ENCODE measurements at places on chromosomes 6 and 20.

DNA sequence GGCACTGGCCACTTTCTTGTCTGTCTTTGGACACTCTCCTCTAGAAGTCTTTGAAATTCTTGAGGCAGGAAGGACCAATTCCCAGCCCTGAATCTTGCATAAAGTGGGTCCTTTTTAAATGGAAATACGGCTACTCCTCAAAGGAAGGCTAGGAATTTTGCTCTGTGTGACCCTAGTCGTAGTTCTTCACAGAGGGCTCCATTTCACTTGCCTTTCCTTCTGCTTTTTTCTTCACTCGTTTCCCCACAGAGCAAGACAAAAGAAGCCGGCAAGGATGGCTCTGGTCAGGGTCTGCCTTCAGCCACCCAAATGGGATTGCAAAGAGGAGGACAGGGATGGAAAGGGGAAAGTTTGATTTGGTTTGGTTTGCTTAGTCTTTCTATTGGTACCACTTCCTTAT is 25.8 kb downstream of the HLA-E start:
- no peak for DNase-seq

DNA sequence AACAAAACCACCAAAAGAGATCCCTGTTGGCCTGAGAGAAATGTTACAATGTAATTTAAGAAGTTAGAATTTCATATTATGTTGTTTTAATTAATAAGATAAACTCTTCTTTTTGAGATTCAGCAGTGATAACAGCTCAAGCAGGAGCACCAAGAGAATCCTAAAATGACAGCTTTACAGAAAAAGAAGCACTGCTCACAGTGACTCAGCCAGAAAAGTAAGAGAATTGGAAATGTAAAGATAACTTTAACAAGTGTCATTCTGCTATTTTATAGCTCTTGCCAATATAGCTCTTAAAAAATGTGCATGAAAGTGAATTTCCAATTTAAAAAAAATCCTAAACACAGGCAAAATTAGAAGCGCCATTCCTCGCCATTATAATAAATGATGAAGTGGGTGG is 111.3 kb downstream of the UBE3D start:
- DNase-seq = peak; percentile 58

GRCh38 chr20:3158968-3159431 is 665 bp downstream of the FASTKD5 start:
- no peak for DNase-seq

- no peak for DNase-seq
Measured at GRCh38 chr20:16955971-16956370, 207.8 kb downstream of the OTOR start.

DNA sequence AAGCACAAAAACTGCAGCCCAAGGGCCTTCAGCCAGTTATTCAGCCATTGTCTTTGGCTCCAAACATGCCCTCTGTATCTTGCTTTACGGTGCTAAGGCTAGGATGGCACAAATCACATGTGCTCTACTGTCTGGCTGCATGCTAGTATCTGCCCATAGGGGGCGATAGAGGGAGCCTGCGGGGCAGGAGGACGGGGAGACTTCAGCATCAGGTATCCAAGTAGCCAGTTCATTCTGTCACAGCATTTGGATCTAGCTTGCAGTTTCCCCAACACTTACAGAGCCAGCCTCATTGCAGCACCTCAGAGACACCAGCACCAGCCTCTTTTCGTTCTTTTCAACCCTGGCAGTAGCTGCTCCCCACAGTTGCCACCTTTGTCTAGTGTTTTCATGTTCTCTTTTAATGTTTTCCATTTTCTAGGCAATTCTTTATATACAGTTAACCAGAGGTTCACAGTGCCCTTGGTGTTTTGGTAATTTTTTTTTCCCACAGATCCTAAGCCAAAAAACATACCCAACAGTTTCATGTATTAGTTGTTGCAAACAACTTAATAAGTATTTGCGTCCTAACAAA is 705.9 kb downstream of the PTPRT start:
- DNase-seq = peak; percentile 7

DNA sequence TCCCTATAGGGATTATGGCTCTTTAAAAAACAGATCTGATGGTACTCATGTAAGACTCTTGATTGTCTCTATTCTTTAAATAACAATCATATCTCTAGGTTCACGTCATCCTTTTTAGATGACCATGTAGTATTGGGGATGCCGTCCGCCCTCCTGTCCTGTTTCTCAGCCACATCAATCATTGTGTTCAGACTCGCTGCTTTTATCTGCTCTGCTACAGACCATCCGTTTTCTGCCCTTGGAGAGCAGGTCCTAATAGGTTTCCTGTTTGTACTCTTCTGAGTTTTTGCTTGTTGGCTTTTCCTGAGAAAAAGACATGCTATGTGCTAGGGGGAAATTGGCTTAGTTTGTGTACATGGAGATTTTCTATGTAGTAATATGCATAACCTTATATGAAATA is 76.8 kb downstream of the SASH1 start:
- no peak for DNase-seq

- peak; percentile 41 for DNase-seq
Measured at GRCh38 chr6:11404838-11405237, 132.7 kb upstream of the TMEM170B start.

GRCh38 chr20:32458837-32459220 is 100.7 kb downstream of the ASXL1 start:
- no peak for DNase-seq

DNA sequence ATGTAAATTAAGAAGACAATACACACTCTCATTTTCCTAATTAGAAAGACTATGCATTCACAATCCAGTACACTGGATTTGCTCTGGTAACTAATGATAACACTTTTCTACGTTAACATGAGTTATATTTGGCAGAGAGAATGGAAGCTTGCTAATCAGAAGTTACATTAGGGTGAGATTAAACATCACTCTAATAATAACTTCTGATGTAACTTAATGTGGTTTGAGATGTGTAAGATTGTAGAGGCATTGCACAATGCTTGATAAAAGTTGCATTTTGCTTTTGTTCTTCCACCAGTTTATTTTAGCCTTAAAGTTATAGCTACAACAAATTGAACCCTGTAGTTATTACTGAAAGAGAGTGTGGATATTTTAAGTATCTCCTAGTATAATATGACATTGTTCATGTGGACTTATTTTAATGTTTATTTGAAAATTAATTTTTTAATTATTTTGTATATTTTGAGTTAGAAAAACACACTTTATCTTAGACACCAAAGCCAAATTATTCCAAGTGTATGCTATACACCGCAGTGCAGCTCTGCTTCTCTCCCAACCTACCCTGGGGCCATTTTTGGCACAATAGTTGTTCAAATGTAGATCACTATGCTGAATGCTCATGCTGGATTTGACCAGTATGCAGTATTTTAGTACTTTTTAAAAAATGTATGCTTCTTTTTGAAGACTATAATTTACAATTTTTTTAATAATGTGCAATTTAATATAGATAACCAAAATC is 143.2 kb downstream of the SLC16A10 start:
- no peak for DNase-seq

GRCh38 chr20:9912290-9912689 is 73.4 kb upstream of the PAK5 start:
- DNase-seq = no peak

DNA sequence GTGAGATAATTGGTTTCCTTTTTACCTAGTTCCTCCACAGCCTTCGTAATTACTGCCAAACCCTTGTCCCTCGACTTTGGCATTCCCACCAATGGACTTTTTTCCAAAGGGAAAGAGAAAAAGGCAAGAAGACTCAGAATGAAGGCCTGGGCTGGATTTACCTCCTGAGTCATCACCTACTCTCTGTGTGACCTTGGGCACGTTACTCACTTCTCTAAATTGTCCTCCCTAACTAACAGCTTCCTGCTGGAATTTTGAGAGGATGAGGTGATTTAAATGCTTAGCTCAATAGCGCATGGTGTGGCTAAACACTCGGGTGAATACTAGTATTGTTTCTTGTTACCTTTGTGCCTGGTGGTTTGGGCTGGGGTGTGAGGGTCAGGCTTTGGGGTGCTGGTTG is 146.6 kb downstream of the DHX35 start:
- DNase-seq = no peak

GRCh38 chr6:146679386-146679785 is 80.6 kb downstream of the ADGB start:
- DNase-seq = peak; percentile 9

GRCh38 chr6:43782764-43783513 is 12.9 kb downstream of the VEGFA start:
- DNase-seq = no peak

- no peak for DNase-seq
Measured at GRCh38 chr20:9839626-9840025, 750 bp upstream of the PAK5 start.

- no peak for DNase-seq
Measured at GRCh38 chr20:45905505-45906079, 6.4 kb downstream of the PLTP start.

GRCh38 chr6:84243240-84243639 is 15.8 kb upstream of the CEP162 start:
- DNase-seq = no peak

GRCh38 chr20:57450931-57451330 is 59.7 kb downstream of the RBM38 start:
- no peak for DNase-seq

DNA sequence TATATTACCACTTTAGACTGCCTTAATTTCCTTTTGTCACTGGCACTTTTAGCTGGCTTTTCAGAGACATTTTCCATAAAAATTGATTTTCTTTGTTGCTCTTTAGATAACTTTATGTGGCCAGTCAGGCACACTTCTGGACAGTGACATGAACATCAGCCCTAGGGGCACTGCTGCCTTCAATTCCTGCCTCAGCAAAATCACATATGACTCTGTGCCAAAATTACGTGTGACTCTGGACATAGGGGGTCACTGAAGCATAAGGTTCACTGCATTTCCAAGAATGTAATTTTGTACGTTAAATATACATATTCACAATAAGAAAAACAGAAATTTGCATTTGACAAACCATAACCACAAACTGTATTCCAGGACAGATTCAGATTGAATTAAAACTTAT is 66.5 kb downstream of the ESF1 start:
- DNase-seq = no peak

DNA sequence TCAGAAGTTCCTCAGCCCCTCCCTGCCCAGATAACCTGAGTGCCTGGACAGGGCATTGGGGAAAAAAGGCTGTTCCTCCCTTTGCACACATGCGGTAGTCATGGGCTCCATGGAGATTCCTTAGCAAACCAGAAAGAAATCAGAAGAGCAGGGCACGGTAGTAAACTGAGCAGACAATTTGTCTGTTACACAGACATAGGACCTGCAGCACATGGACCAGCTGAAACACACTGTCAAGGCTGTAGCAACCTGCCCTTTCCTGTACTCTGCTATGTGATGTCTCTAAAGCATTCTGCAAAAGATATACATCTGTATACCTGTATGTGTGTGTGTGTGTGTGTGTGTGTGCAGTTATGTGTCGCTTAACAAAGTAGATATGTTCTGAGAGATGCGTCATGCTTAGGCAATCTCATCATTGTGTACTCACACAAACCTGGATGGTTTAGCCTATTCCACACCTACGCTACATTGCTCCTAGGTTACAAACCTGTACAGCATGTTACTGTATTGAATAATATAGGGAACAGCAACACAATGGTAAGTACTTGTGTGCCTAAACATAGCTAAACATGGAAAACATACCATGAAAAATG is 44.4 kb upstream of the BMP5 start:
- no peak for DNase-seq

- no peak for DNase-seq
Measured at GRCh38 chr6:44201638-44202303, 15.0 kb upstream of the MYMX start.

- no peak for DNase-seq
Measured at GRCh38 chr6:2034256-2034655, 211.1 kb downstream of the GMDS start.

GRCh38 chr6:22570185-22570551 is 802 bp downstream of the HDGFL1 start:
- no peak for DNase-seq

DNA sequence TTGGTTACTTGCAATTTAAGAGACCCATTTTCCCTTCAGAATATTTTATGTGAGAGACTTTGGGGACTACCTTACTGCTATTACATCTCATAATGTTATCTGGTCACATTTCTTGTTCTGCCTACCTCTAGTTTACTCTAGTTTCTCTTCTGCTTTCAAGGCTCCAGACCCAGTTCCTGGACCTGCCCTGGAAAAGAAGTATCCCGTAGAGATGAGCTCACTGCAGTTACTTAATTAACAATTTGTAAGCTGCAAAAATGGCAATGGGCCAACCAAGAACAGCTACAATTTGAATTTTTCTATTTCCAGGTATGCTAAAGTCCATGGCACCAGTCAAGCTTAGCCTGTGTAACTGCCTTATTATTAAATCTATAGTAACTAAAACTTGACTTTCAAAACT is 25.0 kb downstream of the TAB2 start:
- no peak for DNase-seq

DNA sequence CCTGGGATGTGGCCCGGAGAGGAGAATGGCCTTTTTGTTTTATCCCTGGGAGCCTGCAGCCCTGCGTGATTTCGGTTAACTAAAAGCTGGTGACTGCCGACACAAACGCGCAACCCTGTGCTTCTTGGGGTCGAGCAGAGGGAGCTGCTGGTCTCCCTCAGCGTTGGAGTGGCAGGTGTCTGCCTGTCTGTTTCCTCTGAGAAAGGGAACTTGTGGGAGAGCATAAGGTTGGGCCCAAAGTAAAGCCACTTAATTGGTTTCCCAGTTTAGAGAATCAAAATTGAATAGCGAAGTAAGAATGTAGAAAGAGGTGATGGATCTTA is 500 bp downstream of the LTV1 start:
- DNase-seq = no peak

DNA sequence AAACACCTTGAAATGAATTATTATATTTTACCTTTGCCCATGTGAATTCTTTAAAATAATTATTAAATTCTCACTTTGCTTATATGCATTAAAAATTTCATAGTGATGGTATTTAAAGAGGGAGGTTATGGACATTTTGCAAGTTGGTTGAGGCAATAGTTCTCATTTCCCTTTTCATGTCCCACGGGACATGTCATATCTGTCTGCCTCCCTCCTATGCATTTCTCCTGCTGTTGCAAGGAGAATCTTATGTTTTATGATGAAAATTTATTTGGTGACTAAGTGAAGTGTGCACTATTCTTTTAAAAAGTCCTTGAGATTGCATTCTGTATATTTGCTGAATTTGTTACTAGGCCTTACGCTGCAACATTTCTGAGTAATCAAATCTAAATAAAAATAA is 67.2 kb downstream of the UTRN start:
- no peak for DNase-seq

DNA sequence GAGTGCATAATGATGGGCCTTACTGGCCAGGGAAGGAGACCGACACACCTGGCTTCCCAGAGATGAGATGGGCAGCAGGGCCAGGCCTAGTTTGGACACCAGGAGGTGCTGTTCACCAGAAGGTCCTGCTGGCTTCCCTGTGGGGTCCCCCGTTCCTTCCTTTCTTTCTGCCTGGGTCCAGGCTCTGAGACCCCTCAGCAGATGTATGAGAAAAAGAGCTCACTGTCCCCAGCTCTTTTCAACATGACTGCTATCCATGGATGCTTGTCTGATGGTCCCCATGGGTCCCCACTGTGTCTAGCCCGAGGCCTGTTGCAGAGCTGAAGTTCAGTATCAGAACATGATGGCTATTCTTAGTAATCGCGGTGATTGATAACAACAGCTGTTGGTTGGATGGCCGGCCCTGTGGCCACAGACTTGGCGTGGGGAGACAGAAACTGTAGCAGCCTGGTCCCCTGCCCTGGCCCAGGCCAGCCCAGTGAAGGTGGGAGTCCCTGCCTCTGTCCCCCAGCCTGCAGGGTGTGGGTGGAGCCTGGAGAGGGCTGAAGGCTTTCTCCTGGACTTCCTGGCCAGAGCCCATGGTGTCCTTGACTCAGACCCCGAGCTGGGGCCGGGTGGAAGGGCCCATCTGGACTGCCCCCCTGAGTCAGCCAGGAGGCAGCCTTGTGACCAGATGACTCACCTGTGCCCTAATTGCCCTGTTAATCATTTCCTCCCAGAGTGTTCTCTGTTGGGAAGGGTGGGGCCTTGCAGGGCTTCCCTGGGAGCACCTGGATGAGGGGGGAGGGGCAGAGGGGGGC is 9.9 kb upstream of the BAK1 start:
- no peak for DNase-seq

Data from brain (organoid and tissue), 16 donors.